HuH-7 (cell line): ENCODE measurements at places on chromosomes 12 and 14.

DNA sequence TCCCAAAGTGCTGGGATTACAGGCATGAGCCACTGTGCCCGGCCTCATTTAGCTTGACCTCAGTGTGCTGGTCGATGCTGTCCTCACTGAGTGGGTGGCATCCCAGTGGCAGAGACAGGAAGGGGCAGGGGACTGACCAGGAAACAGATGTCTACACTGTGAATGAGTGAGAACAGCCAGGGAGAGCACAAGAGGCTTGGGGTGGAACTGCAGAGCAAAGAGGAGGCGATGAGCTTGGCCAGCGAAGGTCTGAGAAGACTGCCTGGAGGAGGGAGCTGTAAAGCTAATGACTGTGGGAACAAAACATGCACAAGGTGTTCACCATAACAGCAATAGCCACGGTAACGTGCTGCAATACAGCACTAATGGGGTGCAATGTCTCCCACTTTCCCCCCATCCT, 57.2 kb upstream of the BEGAIN start:
- no peak for DNase-seq

DNA sequence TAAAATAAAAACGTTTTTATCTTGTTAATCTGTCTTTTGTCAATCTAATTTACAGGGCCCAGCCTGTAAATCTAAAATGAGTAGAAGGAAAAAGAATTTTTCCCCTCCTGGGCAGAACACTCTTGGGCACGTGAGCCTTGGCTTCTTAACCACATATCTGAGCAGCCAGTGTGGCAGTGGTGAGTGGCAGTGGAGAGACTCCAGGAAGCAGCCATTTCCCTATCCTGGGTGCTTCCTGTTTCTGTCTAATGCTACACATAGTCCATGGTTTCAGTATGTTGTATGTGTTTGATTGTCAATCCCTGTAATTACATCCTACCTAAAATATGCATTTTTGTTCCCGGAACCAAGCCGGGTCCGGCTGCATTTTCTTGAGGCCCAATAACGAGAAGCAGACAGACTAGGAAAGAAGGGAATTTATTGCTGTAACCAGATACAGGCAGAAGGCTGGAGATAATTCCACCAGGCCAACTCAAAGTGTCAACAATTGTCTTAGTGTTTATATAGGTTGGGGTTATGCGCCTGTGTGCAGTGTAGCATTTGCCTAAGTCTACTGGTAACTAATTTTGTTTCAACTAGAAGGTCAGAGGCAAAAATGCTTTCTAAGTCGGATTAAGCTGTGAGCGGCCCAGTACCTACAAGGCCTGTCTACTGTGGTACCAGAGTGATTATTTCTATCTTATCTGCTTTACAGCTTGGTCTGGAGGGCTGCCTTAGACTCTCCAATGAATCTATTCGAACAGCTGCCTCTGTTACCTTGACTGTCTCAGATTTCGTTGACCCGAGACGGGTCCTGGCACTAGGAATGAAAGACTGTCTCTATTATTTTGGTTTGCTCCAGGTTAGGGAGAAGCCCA, 82.4 kb upstream of the RESF1 start:
- DNase-seq = no peak

DNA sequence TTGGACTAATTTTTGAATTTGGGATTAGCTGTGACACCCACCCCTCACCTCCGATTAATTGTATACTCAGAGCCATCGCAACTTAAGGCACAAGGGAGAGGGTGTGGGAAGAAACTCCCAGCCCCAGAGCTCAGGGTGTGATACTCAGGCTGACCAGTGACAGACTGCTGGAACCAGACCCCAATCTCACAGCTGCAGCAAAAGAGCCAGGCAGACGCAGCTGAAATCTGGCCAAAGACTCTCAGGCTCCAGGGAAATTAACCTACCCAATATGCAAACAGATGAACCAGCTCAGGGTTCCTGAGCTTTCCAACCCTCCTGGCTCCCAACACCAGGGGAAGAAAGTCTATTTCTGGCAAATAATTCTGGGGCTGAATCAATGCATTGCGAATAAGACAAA, 30.5 kb downstream of the ANAPC7 start:
- no peak for DNase-seq

DNA sequence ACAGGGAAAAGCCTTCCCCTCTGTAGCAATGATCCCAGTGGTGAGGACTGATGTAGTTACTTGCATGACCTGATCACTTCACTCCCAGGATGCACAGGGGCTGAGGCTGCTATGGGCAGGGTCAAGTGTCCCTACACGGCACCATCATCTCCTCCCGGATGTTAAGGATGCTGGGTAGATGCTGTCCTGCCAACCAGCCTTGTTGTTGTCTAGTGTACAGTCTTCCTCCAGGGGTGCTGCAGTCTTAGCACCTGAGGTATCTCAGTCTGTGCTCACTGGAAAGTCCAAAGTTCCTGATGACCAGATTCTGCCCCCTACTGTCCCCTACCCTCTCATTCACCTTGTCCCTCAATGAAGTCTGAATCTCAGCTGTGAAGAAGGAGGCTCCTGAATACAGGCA, 20.1 kb downstream of the CPM start:
- DNase-seq = no peak

GRCh38 chr14:80768646-80769045, 172.9 kb downstream of the CEP128 start:
- DNase-seq = no peak

DNA sequence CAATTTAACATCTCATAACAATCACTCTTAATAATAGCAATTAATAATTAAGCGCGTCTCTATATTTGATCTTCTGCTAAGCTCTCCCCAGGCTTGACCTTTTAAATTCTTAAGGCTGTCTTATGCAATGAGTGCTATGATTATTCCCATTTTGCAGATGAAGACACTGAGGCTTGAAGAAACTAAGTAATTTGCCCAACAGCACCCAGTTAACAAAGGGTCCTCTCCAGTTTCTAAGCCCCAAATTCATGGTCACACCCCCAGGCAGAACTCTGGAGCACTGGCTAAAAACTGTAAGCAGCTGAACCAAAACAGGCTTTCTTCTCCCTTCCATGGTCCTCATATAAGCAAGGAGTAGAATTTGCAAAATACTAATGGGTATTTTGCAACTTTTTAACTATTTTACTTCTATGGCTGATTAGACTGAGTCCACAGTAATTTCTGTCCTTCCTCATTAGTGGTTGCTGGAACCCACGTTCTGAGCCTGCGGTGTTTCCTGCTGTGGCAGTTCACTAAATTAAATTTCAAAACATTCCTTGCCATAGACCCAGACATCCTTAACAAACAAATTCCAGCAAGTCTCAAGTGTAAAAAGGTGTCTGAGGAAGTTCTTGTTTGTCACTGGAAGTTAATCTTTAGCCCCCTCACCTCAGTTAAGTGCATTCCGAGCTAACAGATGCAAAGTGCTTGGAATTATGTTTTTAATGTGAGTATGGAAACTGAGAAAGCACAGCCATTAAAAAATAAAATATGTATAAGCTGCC, 76.5 kb downstream of the TMEM132D start:
- no peak for DNase-seq
